ENCODE measurements at places on chromosomes 5 and 9.

DNA sequence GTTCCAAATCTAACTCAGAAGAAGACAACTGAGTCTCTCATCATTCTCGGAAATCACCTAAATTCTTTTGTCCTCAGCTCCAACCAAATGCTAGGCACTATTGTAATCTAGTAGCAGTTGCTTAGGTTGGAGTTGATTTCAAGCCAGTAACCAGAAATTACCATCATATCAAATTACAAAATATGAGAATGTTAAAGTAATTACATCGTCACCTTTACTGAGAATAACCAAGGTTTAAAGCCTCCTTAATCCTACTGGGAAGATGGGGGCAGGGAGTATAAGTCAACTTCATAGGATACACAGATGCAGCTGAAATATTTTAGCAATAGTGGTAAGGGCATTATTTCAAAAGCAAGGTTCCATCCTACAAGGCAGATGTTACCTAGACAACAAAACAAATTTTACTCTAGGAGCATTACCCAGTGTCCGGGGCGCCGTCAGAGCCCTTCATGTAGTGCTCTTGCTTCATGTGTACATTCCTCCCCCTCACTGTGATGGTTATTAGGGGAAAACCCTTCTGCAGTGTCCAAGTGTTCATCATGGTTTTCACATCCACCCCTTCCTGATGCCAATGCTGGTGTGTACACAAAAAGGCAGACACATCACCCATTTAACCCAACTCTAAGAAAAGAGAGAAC, 19.5 kb downstream of the ERAP1 start:
- no peak for DNase-seq

- no peak for DNase-seq
These were observed 174.6 kb upstream of the IL12B start for GRCh38 chr5:159504857-159505304.

- DNase-seq, result no peak
These were observed 12.8 kb downstream of the FABP6 start for GRCh38 chr5:160242145-160242544.

DNA sequence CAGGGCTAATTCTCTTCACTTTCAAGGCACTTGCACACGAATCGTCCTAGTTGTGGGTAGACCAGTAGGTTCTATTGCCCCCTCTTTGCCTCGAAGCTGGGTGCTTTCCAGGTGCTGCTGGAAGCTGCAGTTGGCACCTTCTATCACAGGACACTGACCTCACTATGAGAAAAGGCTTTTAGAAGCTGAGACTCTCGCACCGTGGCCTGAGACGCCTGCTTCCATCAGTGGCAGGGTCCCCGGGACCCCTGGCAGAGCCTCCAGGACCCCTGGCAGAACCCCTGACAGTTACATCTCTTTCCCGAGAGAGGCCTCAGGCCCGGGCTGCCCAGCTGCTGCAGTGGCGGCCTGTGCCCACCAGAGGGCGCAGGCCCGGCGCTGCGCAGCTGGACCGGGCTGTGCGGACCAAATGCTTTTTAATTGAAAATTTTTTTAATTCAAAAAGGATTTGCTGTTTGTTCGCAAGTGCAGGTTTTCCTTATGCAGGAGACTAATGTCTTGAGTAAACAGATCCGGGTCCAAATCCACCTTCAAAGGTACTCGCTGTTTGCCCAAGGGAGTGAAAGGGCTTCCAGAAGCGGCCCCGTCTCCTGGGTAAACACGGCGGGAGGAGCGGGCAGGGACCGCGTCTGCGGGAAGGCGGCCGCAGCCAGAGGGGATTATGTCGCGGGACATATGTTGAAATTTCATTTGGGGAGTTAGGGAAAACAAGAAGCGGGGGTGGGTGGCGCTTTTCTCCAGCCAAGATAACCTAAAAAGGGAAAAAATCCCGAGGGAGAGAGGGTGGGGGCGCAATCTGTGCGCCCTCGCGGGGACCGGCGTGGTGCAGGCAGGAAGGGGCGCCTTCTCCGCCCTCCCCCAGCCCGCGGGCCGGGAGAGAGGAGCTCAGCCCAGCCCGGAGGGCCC, 114.5 kb upstream of the LMX1B start:
- no peak for DNase-seq

DNA sequence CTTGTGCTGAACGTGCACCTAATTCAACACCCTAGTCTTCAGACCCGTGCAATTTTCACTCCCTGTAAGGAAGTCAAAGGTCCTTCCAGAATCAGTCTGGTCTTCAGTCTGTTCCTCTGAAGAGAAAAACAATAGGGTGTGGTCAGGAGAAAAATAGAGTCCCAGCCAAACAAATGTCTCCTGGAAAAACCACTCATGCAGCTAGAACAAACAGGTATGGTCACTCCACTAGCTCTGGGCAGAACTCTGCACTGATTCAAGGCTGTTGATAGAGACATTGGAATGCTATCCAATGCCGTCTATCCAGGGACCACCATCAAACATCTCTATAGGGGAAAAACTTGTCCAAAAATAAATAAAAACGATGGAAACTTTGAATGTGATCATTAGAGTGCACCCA, 81.8 kb upstream of the MAP3K1 start:
- no peak for DNase-seq

GRCh38 chr5:16866795-16867576, 69.1 kb downstream of the MYO10 start:
- no peak for DNase-seq

DNA sequence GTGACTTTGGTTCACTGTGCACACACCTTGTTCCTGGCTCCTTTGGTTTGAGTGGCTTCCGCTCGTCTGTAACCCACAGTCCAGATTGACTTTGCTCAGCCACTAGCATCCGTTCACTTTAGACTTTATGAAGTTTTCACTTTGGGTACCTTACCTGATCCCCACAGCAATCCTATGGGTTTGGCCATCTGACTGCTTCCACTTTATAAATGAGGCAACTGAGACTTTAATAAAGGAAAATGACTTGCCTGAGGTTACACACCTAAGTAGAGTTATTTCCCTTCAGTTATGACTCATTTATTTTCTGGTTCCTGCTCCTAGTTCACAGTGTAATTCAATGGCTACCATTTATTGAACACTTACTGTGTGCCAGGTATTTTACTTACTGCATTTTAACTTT, 94.2 kb upstream of the SAP30L start:
- DNase-seq, result no peak
